ENCODE measurements at places on chromosomes 16 and 17.

DNA sequence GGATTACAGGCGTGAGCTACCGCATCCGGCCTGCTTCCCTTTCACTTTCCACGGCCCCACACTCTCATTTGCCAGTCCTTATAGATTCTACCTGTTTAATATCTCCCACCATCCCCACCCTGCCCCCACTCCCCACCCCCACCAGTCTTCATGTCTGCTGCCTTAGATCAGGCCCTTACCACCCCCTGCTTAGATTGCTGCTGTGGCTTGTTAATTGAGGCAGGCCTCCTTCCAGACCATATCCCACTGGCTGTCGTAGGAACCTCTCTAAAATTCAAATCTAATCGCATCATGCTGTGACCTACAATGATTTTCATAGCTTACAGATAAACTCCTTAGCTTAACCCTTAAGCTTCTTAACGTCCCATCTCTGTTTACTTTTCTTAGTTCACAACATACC is 4.9 kb downstream of the IQCK start:
- DNase-seq = no peak

- DNase-seq = no peak
Observed at GRCh38 chr16:86854058-86854621, 275.8 kb downstream of the FOXL1 start.

DNA sequence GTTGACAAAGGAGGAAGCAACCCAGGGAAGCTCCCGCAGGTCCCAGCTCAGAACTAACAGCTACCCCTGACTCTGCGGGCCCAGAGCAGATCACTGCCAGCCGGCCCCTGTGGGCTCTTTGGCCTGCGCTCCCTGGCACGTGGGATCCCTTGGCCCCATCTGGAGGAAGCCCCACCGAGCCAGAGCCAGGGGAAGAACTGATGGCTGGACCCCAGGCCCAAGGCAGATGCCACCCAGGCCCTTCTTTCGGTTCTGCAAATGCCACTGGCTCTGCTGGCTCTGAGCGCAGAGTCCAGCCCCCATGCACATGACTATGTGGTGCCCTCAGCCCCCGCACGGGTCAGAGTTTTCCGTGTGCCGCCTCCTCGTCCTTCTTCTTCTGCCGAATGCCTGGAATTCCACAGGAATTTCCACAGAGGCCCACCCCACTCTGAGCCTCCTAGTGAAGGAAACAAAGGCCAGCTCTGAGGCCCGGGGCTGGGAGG is 35.8 kb upstream of the SNN start:
- no peak for DNase-seq

- DNase-seq = no peak
Observed at GRCh38 chr17:70172449-70172848, 3.1 kb downstream of the KCNJ2 start.

- no peak for DNase-seq
Observed at GRCh38 chr17:50684612-50685333, 22.9 kb downstream of the ANKRD40 start.

GRCh38 chr17:42249681-42250446 is 26.3 kb downstream of the STAT5B start:
- peak; percentile 47 for DNase-seq

DNA sequence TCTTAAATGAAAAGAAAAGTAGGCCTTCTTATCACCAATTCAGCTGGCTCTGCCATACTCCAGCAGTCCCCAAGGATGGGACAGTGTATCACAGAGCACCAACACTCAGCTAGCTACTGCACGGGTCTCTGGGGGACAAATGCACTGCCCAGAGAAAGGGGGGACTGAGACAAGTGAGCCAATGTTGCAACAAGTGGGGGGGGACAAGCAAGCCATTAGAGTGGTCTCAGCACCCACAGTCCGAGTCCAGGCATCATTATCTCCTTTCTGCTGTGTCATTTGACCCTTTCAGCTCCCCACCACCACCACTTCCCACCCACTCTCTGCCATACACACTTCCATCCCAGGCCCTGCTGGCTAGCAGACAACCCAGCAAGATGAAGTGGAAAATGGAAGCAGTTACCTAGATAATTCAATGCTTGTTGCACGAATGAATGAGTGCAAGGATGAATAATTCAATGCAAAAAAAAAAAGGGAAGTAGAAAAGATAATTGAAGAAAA is 7.0 kb downstream of the TMEM132E start:
- no peak for DNase-seq

DNA sequence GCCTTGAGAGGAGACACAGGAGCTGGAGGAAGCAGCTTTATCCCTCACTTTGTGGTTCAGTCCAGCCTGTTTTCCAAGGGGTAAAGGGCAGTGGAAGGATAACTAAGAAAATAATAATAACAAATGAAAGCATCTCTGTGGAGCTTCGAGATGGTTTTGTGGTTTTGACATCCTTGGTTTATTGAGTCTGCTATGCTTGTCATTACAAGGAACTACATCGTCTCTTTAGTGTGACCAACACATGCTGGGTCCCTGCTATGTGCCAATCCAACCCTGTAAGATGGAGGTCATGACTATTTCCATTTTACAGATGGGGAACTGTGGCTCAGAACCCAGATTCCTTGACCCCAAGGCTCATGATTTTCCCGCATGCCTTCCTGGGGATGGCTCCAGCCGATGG is 124.8 kb downstream of the MRM1 start:
- no peak for DNase-seq

- DNase-seq = no peak
Observed at GRCh38 chr17:49388290-49388640, 26.2 kb upstream of the ZNF652 start.

DNA sequence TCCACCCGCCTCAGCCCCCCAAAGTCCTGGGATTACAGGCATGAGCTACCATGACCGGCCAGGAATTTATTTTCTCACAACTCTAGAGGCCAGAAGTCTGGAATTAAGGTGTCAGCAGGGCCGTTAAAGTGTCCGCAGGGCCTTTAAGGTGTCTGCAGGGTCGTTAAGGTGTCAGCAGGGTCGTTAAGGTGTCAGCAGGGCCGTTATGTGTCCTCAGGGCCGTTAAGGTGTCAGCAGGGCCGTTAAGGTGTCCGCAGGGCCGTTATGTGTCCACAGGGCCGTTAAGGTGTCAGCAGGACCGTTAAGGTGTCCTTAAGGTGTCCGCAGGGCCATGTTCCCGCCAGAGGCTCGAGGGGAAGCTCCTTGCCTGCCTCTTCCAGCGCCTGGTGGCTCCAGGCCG is 125.2 kb downstream of the RAP1GAP2 start:
- no peak for DNase-seq

- DNase-seq = no peak
Observed at GRCh38 chr17:67044016-67044772, at the start of gene CACNG1. TSS of gene CACNG1 (plus strand) at chr17:67044554. CDS start at chr17:67044661, 107 bp downstream.

DNA sequence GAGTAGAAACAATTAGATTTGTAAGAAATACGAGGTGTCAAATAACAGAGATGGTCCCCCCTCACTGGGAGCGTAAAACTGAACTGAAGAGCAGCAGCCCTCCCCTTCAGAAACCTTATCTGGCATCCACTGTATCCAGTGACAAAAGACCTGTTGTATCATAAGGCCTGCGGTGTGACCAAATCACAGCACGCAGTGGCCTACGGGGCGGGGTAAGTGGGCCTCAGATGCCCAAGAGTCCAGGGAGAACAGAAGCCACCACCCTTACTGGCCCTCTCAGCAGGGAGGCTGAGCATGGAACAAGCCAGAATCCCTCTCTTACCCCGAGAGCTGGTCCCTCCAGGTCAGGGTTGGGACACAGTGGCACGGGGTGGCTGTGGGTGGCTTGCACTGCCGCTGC is 5.5 kb downstream of the JMJD6 start:
- no peak for DNase-seq

- no peak for DNase-seq
Observed at GRCh38 chr17:72614871-72615626, 477.4 kb downstream of the SLC39A11 start.

- DNase-seq = no peak
Observed at GRCh38 chr16:50102051-50102746, 36.4 kb downstream of the HEATR3 start.

GRCh38 chr17:15469260-15469659 is 1.8 kb upstream of the CDRT4 start:
- no peak for DNase-seq

DNA sequence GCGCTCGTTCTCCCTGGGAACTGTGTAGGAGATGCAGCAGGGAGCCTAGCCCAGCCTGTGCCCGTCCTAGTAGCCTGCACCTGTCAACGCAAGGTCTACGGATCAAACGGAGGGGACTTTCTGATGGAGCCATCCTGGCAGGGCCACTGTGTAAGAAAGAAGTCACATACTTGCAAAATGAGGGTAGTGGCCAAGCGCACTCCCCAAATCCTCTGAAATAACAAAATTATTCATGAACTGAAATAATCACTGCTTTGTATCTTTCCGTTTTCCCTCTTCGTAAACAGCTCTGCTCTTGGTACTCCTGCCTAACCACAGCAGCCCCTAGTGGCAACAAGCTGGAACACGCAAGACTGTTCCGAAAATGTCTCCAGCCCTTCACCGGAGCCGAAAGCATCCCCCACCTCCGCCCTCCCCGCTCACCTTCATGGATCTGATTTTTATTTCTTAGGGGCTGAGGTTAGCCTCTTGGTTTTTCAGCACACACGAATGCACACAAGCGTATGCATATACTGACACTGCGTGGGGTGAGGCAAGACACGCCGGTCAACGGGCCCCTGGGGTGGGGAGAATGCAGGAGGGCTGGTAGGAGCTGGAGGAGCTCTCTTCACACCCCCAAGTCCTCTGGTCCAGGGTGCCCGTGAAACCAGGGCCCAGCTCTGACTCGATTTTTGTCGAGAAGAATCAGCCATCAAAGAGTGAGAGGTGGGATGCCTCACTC is 100.8 kb downstream of the ABCC12 start:
- DNase-seq = no peak

- DNase-seq = no peak
Observed at GRCh38 chr16:70441406-70441990, 2.6 kb upstream of the ST3GAL2 start.
